ENCODE measurements at places on chromosomes 5 and 9. TPM values are rescaled to one million over a fixed set of nuclear protein-coding genes. Genes with fewer than 3 reads are reported as not detected.

DNA sequence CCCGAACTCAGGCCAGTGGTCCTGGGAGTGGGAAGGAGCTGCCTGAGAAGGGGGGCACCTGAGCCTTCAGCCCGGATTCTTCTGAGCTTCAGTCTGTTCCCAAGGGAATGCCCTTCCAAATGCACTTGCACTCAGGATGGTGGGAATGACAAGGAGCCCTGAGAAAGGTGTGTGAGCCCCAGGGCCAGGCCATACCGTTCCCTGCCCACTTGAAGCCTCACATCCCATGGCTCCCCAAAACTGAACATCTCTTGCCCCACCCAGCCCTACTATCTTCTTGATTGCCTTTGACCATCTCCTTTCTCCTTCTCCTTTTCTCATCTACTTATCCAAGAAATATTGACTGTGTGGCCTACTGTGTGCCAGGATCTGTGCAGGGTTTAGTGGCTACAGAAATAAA is 84.4 kb upstream of the HSPA9 start:
- H3K4me1 ChIP-seq, result peaks cover 9% of the 10 kb centered on the region
- H3K27ac ChIP-seq, result no peak overlapping the region
- no peak for DNase-seq
- H3K27me3 ChIP-seq, result no peaks in the 10 kb centered on the region
- no peak overlapping the region for H3K4me3 ChIP-seq
- H3K36me3 ChIP-seq, result no peaks in the 10 kb centered on the region

The SKP2 gene
- total RNA-seq, result 9.5 TPM

- H3K4me1 ChIP-seq, result peaks cover 1% of the 10 kb centered on the region
- no peak overlapping the region for H3K27ac ChIP-seq
- H3K36me3 ChIP-seq, result no peaks in the 10 kb centered on the region
- peak; percentile 89 for DNase-seq
These were observed 47.3 kb upstream of the PHYKPL start for GRCh38 chr5:178279723-178280438.

DNA sequence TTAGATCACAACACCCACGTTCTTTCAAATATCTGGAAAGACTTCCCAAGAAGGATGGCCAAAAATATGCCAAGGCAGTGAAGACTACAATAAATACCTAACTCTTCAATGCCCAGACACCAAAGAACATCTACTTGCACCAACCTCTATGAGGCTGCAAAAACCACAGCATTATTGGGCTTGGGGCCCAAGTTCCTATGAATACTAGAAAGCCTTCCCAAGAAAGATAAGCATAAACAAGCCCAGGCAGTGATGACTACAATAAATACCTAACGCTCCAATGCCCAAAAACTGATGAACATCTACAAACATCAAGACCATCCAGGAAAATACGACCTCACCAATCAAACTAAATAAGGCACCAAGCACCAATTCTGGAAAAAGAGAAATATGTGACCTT is 41.3 kb downstream of the AP3B1 start:
- H3K36me3 ChIP-seq, result peaks cover 2% of the 10 kb centered on the region
- H3K27ac ChIP-seq, result no peak overlapping the region
- no peaks in the 10 kb centered on the region for H3K27me3 ChIP-seq
- no peak overlapping the region for H3K4me3 ChIP-seq
- H3K4me1 ChIP-seq, result no peaks in the 10 kb centered on the region

DNA sequence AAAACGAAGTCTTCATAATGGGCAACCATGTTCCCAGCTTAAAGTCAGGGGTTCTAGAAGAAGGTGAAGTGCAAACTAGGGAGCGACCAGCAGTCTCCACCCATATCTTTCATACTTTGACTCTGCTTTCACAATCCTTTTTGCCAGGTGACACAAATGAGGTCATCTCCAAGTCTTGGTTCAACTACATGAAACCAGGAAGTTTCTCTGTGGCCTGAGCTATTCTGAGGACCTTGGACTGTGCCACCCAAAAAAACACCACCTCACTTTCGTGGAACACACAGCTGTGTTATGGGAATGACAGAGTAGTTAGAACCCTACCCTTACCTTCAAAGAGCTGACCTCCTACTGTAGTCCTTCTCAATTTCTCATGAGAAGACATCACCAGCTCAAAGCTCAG is 309.2 kb downstream of the AGTPBP1 start:
- H3K4me3 ChIP-seq, result no peak overlapping the region
- H3K36me3 ChIP-seq, result no peaks in the 10 kb centered on the region
- DNase-seq, result no peak
- no peaks in the 10 kb centered on the region for H3K27me3 ChIP-seq

DNA sequence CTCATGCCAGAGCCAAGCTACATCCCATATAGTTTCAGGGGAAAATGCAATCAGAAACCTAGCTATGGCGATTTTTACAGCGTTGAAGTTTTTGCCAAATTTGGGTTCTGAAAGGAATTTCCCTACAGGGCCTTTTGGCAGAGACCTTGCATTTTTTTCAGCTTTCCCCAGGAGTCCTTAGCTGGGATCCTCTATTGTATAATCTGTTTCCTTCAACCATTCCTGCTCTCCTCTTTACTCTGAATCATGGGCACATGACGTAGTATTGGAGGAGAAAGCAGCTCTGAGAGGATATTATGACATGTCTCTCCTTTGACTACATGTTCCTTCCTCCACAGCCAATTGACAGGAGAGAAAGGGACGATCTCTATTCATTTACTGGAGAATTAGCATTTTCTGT is 118.5 kb upstream of the ERCC6L2 start:
- no peak overlapping the region for H3K4me3 ChIP-seq
- H3K4me1 ChIP-seq, result peaks cover 35% of the 10 kb centered on the region
- H3K27me3 ChIP-seq, result peaks cover 12% of the 10 kb centered on the region
- H3K36me3 ChIP-seq, result no peaks in the 10 kb centered on the region
- no peak for DNase-seq
- H3K27ac ChIP-seq, result no peak overlapping the region

DNA sequence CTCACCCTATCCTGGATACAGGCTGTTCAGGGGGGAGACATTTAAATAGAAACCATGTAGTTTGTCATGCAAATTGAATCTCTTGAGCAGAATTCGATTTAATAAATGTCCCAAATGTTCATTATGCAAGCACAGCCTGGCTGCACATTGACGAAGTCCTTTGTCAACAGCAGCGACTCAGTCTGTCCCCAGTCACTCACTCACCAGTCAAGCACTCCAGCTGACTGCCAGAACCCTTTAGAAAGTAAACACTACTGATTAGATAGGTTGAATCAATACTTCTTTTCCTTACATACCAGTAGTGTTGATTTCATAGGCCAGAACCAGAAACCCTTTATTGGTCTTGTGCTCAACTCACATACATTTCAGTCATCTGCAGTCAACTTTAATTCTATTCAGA is 27.5 kb downstream of the CDH6 start:
- no peak overlapping the region for H3K4me3 ChIP-seq
- H3K4me1 ChIP-seq, result no peaks in the 10 kb centered on the region
- H3K27me3 ChIP-seq, result no peaks in the 10 kb centered on the region
- no peak overlapping the region for H3K27ac ChIP-seq

DNA sequence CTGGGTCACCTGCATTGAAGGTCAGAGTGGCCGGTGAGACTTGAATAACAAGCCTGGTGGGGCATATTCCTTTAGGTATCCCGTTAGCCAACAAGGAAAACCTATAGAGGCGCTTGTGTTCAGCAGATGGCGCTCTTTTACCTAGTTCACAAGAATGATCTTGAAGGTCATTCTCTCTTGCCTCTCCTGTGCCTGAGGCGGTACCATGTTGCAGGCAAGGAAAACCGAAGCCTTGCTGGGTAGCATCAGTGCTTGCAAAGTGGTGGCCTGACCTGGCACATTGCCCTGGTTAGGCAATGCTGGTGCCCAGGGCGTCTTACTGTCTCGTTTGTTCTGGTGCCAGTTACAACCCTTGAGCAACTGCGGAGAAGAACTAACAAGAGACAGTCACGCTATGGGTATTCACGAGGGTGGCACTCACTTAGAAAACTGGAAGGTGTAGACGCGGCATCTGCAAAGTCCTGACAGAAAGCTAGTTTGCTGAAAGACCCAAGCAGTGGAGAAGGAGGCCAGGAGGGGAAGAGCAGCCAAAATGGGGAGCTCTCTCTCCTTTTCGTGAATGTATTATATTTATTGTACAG is 56.7 kb downstream of the AOPEP start:
- peaks cover 9% of the 10 kb centered on the region for H3K4me1 ChIP-seq
- H3K27ac ChIP-seq, result peak overlapping the region; percentile 53
- DNase-seq, result peak; percentile 34
- H3K36me3 ChIP-seq, result no peaks in the 10 kb centered on the region
- no peaks in the 10 kb centered on the region for H3K27me3 ChIP-seq

DNA sequence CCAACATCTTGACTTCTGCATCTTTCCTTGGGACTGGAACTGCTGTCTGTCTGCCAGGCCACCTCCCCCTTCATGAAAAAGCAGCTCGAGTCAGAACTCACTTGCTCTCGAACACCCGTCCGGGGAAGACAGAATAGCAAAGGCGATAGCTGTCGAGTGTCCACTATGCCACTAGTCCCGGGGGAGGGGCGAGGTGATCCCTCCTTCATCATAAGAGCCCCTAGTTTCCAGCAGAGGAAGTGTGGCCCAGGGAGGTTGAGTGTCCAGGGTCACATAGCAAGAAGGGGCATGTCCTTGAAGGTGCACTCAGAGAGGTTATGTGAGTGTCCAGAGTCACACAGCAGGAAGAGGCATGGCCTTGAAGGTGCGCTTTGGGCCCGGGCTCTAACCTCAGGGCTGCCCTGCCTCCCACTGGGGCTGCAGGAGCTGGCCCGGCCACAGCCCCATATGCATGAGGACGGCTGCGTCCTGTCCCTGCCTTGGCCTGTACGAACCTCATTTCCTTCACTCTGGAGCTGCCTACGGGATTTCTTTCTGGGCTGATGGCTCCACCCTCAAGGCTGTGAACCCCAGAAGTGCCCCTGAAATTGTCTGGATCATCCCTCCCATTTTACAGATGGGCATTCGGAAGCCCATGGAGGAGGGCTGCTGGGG is 6.7 kb downstream of the DBH start:
- H3K36me3 ChIP-seq, result no peaks in the 10 kb centered on the region
- DNase-seq, result no peak
- no peak overlapping the region for H3K27ac ChIP-seq
- H3K27me3 ChIP-seq, result peaks cover 6% of the 10 kb centered on the region
- no peaks in the 10 kb centered on the region for H3K4me1 ChIP-seq
- H3K4me3 ChIP-seq, result no peak overlapping the region

The ADGRV1 gene
- 1.4 TPM for total RNA-seq

The ADRB2 gene
- total RNA-seq, result 4.4 TPM

- H3K4me3 ChIP-seq, result no peak overlapping the region
- H3K4me1 ChIP-seq, result peaks cover 12% of the 10 kb centered on the region
- H3K27me3 ChIP-seq, result no peaks in the 10 kb centered on the region
- H3K36me3 ChIP-seq, result no peaks in the 10 kb centered on the region
- H3K27ac ChIP-seq, result no peak overlapping the region
These were observed 131.1 kb upstream of the NR4A3 start for GRCh38 chr9:99690573-99690972.

The RECK gene
- total RNA-seq, result 5.1 TPM

- no peak overlapping the region for H3K4me3 ChIP-seq
- no peak for DNase-seq
- H3K4me1 ChIP-seq, result no peaks in the 10 kb centered on the region
- no peak overlapping the region for H3K27ac ChIP-seq
- no peaks in the 10 kb centered on the region for H3K27me3 ChIP-seq
- no peaks in the 10 kb centered on the region for H3K36me3 ChIP-seq
These were observed 212.2 kb downstream of the PCSK1 start for GRCh38 chr5:96220610-96221390.

DNA sequence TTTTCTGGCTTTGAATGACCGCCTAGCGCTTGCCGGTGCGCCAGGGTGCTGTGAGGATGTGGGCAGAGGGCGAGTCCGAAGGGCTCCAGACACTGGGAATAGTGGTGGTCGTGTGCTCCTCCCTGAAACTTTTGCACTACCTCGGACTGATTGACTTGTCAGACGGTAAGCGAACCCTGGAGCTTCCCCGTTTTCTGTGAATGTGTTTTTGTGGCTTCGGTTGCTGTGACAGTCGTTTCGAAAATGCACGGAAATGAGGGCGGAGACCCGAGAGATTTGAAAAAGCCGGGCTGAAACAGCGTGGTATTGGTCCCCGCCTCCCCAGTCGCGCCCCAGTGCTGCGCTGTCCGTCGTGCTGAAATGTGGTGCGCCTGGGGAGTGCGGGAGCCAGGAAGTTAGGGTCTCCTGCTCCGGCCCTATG is 102.5 kb upstream of the GABRP start:
- H3K4me1 ChIP-seq, result peaks cover 3% of the 10 kb centered on the region
- no peak overlapping the region for H3K4me3 ChIP-seq
- no peaks in the 10 kb centered on the region for H3K36me3 ChIP-seq
- no peak overlapping the region for H3K27ac ChIP-seq

- H3K4me3 ChIP-seq, result no peak overlapping the region
- no peaks in the 10 kb centered on the region for H3K4me1 ChIP-seq
- no peak for DNase-seq
- H3K27me3 ChIP-seq, result no peaks in the 10 kb centered on the region
- no peak overlapping the region for H3K27ac ChIP-seq
These were observed 331.9 kb upstream of the RFX3 start for GRCh38 chr9:3857673-3858072.

DNA sequence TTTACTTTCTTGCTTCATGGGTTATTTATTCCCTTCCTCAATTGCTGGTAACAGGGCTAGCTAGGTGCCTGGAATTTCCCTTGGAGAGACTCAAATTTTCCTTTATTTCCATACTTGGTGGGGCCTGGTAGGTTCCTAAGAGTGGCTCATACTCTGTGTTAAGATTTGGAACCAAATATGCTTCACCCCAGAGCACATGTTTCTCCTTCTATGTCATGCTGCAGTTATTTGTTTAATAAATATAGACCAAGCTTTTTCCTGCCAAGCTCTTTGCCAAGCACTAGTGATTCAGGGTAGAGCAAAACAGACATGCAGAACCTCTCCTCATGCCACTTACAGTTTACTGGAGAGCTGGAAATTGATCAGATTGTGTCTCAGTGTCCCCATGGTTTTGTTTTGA is 290.3 kb upstream of the SGCD start:
- no peak for DNase-seq
- no peak overlapping the region for H3K4me3 ChIP-seq
- H3K36me3 ChIP-seq, result no peaks in the 10 kb centered on the region

DNA sequence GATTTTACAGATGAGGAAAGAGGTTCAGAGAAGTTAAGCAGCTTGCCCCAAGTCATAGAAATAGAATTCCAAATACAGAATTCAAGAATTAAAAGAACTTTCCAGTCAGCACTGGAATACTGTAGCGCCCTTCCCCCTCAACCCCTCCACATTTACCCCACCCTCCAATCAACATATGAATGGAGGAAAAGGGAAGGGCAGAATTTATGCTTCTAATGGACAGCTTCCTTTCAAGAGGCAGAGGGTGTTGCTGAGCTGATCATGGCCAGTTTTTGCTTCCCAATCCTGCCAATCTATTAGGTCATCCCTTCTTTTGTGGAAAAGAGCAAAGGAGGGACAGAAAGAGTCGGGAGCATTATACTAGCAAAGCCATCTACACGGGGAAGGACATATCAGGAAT is 39.1 kb upstream of the ANKRD31 start:
- no peak overlapping the region for H3K4me3 ChIP-seq
- DNase-seq, result no peak
- H3K36me3 ChIP-seq, result no peaks in the 10 kb centered on the region
- no peaks in the 10 kb centered on the region for H3K4me1 ChIP-seq
- no peak overlapping the region for H3K27ac ChIP-seq

- H3K4me3 ChIP-seq, result peak overlapping the region; percentile 44
- no peaks in the 10 kb centered on the region for H3K4me1 ChIP-seq
- H3K36me3 ChIP-seq, result no peaks in the 10 kb centered on the region
- H3K27me3 ChIP-seq, result peaks cover 2% of the 10 kb centered on the region
- DNase-seq, result no peak
- H3K27ac ChIP-seq, result no peak overlapping the region
These were observed 16.7 kb downstream of the FGD3 start for GRCh38 chr9:92963831-92964606.

The DNAH5 gene
- total RNA-seq, result not detected

GRCh38 chr9:95349091-95350038 is 31.9 kb upstream of the FANCC start:
- no peak for DNase-seq
- peak overlapping the region; percentile 38 for H3K4me3 ChIP-seq
- no peak overlapping the region for H3K27ac ChIP-seq
- peaks cover 13% of the 10 kb centered on the region for H3K4me1 ChIP-seq
- no peaks in the 10 kb centered on the region for H3K36me3 ChIP-seq

Data from heart right ventricle (tissue), 16 donors.